ENCODE measurements at places on chromosomes 11 and 22. TPM values are rescaled to one million over a fixed set of nuclear protein-coding genes. Genes with fewer than 3 reads are reported as not detected.

The CTSC gene
- 6.8 TPM for polyA plus RNA-seq

The XRRA1 gene
- 2.7 TPM for polyA plus RNA-seq

The MYEOV gene
- polyA plus RNA-seq, result not detected

The SAA1 gene
- not detected for polyA plus RNA-seq

The GAS2 gene
- polyA plus RNA-seq, result 2.5 TPM
